NCI-H1092 (cell line): ENCODE measurements at places on chromosomes 4 and X.

- peak; percentile 12 for DNase-seq
Measured at GRCh38 chrX:24479924-24480323, 14.8 kb downstream of the PDK3 start.

DNA sequence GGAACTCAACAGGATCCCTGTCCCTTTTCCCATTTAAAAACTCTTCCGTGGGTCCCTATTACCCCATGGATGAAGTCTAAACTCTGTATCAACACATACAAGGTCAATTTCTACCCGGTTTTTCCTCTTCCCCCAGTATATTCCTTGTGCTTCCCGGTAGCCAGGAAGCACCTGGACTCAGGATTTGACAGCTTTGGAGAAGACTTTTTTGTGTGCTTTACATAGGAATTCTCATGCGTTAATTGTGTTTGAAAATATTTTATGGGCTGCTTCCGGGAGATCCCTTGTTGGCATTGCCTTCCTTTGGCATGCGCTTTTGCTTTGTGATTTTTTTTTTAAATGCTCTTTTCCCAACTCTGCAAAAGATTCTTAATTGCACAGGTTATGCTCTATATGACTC, 7.2 kb downstream of the SMS start:
- DNase-seq, result no peak

DNA sequence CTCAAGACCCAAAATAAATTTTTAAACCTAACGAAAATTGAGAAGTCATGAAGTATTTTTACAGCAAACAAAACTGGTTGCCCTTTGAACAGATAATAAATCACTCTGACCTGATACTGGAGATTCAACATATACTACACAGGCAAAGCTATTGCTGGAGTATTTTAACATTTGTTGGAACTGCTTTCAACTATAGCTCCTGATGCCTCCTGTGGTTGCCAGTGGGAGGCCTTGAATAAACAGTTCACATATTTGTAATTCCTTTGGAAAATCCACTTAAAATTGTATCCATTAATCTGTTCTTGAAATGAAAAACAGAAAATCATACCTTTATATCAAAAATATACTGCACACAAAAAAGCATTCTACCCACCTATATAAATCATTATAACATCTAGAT, 605.1 kb downstream of the KCTD8 start:
- DNase-seq, result no peak

DNA sequence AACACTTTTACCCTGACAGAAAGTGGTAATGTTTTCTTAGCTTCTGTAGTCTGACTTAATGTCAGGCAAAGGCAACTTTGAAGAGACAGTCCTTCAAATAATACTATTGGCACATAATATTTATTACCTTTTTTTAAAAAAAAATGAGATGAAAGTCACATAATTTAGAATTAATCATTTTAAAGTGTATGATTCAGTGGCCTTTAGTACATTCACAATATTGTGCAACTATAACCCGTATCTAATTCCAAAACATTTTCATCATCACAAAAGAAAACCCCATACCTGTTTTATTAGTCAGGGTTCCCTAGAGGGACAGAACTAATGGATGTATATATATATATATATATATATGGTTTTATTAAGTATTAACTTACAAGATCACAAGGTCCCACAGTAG, 94.8 kb upstream of the TEX13A start:
- DNase-seq, result no peak

DNA sequence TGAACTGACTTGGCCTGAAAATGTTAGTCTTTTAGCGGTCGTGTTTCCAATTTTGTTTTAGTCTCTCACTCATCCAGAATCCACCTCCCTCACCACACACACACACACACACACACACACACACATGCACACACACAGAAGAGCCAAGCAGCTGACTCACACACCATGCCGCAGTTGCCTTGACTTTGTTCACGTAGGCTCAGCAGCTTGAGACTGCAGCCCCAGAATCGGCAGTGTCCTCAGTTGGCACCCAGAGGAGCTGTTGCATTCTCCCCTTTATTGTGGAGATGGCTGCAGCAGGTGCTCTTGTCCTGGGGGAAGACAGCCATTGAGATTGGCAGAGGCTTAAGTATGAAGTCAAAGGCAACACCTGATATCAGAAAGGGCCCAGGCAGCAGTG, 20.9 kb upstream of the XPNPEP2 start:
- DNase-seq, result no peak

GRCh38 chr4:107120661-107121060, 84.5 kb upstream of the DKK2 start:
- no peak for DNase-seq

GRCh38 chr4:145541346-145541745, 59.7 kb downstream of the SMAD1 start:
- DNase-seq, result no peak

GRCh38 chrX:47518144-47518543, 35.1 kb upstream of the ZNF41 start:
- DNase-seq, result no peak

- DNase-seq, result no peak
Measured at GRCh38 chrX:131306601-131307000, 17.5 kb upstream of the IGSF1 start.

GRCh38 chrX:17441965-17442364, 67.0 kb downstream of the NHS start:
- no peak for DNase-seq

GRCh38 chr4:148445860-148446330, 3.7 kb upstream of the NR3C2 start:
- no peak for DNase-seq

DNA sequence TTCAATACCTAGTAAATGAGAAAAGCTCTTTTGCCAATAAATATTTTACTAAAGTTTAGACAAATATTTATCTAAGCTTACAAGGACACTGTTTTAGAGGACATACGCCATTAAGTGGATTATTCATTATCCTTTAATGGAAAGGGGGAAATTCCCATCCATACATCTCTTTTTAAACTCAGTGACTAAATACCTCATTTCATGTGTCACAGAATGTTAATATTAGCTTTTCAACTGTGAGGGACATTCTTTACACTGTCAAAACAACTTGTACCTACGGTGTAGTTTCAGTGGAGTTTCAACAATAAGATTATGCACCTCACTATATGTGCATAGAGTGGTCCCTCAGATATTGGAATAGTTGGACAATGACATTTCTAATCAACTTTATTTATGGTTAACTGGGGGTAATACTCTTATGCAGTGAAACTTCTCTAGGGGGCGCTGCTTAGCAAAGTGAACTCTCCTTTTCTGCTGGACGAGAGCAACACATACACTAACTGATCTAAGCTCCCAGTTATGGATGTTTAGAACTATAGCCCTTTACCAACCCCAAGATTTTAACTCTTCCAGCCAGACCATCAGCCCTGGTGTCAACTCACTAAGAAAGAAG, 9.7 kb downstream of the HS6ST2 start:
- no peak for DNase-seq

DNA sequence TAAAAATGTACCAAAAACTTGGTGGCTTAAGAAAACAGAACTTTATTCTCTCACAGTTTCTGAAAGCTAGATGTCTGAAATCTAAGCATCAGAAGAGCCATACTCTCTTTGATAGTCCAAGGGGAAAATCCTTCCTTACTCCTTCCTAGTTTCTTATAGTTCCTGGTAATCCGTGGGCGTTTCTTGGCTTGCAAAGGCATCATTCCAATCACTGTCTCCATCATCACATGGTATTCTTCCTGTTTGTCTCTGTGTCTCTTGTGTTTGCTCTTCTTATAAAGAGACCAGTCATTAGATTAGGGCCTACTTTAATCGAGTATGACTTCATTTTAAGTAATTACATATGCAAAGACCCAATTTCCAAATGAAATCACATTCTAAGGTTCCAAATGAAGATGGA, 118.9 kb upstream of the FSTL5 start:
- no peak for DNase-seq

- no peak for DNase-seq
Measured at GRCh38 chr4:77629885-77630284, 24.3 kb downstream of the CXCL13 start.

DNA sequence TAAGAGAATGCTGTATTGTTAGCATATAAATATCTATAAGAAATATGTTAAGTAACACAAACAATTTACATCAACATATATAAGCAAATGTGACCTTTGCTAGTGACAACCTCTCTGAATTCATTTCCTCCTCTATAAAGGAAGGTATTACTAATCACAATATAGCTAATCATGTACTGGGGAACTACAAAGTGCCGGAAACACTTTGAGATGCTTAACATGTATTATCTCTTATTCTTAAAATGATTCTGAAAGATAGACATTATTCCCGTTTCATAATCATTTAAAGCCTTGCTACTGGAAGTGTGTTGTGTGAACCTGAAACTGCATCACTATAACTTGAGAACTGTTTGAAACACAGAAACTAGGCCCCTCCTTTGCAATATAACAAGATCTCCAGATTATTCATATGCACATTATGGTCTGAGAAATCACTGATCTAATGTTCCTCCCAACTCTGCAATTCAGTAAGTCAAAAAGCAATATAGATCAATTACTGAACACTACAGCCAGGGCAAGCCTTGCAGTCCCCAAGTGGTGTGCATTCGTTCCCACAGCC, 54.0 kb downstream of the KLHL8 start:
- DNase-seq, result no peak

DNA sequence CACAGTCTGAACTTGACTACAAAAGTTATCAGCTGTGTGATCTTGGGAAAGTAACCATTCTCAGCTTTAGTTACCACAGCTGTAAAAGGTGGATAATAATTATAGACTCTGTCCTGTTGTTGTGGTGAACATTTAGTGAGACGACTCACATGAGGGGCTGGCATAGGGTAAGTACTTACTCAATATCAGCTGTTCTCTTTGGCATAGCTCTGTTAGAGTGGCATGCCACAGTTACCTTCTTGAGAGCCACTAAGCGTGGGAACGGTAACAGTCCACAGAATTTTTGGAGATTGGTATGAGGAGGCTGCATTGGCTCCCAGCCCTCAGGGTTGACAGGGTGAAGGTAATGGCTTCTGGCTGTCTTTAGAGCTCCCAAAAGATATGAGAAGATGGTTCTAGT, 13.2 kb upstream of the HAND2 start:
- no peak for DNase-seq

- DNase-seq, result no peak
Measured at GRCh38 chr4:52611030-52611555, 48.0 kb downstream of the USP46 start.

DNA sequence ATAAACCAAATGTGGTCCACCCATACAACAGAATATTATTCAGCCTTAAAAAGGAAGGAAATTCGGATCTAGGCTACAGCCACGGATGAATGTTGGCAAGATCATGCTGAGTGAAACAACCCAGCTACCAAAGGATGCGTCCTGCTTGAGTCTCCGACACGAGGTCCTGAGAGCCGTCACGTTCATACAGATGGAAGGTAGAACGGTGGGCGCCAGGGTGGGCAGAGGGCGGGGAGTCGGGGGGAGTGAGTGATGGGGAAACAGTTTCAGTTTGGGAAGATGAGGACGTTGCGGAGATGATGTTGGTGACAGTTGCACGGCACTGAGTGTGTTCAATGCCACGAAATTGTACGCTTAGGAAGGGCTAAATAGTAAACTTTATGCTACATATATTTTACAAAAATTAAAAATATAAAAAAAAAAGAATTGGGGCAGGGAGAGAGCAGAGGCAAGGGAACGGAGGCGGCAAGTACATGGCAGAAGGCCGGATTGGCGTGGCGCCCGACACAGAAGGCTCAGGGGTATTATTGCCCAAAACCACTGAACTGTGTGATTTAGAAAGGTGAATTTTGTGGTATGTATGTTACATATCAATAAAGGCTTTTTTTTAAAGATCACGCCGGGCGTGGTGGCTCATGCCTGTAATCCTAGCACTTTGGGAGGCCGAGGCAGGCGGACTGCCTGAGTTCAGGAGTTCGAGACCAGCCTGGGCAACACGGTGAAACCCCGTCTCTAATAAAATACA, 14.8 kb upstream of the MXD4 start:
- no peak for DNase-seq

GRCh38 chrX:123994730-123995129, 33.2 kb downstream of the STAG2 start:
- DNase-seq, result no peak

DNA sequence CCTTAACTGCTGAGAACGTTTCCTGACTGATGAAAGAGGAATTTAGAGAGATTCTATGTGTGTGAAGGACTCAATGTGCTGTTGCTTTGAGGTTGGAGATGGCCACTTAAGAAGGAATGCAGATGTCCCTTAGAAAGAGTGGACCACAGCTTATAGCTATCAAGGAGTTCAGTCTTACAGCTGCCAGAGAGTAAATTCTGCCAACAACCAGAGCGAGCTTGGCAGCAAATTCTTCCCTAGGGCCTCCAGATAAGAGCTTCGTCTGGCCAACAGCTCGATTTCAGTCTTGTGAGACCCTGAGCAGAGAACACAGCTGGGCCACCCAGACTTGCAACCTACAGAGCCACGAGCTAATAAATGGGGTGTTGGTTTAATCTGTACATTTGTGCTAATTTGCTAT, 21.8 kb downstream of the MID1 start:
- DNase-seq, result no peak

- DNase-seq, result no peak
Measured at GRCh38 chr4:128803783-128804182, 5.7 kb upstream of the JADE1 start.

DNA sequence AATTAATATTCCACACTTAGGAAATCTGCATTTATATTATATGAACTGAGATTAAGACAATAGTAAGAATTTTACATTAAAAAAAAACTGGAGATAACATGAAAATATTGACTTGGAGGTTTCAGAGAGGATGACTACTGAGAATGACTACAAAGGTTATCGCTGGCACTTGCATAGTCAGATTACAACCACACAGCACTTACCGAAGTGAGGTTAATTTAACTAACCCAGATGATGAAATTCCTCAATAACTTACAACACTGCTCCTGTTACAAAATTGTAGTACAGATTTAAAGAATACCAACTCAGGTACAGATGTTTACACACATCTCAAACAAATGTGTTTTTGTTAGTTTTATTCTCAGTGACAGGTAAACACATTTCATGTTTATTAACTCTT, 283.5 kb downstream of the CAMK2D start:
- no peak for DNase-seq

- no peak for DNase-seq
Measured at GRCh38 chr4:183399126-183399522, 45.3 kb upstream of the CDKN2AIP start.

- no peak for DNase-seq
Measured at GRCh38 chr4:17665346-17665745, 50.9 kb downstream of the MED28 start.

GRCh38 chr4:122045533-122045932, 93.7 kb upstream of the TRPC3 start:
- DNase-seq, result peak; percentile 75

DNA sequence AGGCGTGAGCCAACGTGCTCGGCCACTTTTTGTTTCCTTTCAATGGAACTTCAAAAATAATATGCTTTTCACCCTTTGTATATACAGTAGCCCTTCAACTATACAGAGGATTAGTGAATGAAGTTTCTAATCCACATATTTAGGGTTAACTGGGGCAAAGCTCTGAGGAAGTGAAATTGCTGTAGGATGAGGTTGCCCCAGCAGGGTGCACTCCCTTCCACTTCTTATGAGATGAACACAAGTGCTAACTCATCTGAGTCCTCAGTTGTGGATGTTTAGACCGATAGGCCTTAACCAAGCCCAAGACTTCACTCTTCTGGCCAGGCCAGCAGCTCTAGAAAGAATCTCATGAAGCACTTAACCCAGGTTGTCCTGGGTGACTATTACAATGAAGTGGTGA, 29.1 kb upstream of the CT55 start:
- DNase-seq, result no peak

- no peak for DNase-seq
Measured at GRCh38 chr4:45346816-45347435, 620.6 kb upstream of the GNPDA2 start.
